B cell (primary cell): ENCODE measurements at places on chromosomes 1 and 21.

GRCh38 chr1:245901565-245901964, 605.5 kb downstream of the SMYD3 start:
- DNase-seq, result no peak

DNA sequence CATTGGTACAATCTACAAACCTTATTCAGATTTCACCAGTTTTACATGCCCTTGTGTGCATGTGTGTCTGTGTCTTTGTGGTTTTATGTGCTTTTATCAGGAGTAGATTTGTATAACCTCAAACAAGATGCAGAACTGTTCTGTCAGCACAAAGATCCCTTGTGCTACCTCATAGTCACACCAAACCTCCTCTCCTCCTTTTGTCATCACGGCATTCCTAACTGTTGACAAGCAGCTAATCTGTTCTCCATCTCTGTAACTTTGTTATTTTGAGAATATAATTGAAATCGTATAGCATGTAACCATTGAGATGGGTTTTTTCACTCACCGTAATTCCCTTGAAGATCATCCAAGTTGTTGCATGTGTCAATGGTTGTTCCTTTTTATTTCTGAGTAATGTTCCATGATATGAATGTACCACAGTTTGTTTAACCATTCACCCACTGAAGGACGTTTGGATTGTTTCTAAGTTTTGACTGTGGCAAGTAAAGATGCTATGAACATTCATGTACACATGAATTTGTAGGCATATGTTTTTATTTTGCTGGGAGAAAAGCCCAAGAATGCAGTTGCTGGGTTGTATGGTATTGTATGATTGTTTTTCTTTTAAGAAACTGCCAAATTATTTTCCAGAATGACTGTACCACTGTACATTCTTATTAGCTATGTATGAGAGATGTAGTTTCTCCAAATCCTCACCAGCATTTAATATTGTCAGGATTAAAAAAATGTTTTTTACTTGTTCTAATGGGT, 78.1 kb upstream of the B3GALT2 start:
- no peak for DNase-seq

DNA sequence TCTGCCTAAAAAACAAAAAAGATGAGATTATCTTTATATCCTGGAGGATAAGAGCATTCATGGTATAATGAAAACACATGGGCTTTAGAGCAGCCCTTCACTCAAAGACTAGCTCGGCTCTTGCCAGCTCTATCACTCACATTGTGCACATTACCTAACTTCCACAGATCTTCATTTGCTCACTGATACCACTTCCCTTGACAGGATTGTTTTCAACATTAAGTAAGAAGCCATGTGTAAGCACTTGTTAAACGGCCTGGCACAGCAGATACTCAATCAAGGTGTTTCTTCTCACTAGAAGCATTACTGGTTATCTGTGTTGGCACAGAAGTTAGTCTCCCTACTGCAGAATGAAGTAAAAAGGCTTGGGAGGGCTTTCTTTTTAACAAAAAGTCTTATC, 18.7 kb downstream of the LPGAT1 start:
- DNase-seq, result no peak

DNA sequence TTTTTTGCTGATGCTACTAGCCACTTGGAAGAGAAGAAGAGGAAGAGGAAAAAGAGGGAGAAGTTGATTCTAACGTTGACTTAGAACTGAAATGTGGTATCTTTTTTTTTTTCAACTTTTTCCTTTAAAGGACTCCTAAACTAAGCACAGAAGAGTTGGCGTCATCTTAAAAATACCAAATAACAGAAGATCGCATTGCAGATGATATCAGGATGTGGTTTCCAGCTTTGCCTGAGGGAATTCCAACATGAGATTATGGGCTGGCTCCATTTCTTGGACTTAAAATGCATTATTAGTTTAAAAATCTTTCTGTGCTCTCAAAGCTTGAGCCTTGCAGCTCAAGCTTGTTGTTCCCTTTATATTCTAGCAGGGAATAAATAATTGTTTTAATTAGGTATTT, 29.8 kb downstream of the WDR3 start:
- DNase-seq, result no peak

DNA sequence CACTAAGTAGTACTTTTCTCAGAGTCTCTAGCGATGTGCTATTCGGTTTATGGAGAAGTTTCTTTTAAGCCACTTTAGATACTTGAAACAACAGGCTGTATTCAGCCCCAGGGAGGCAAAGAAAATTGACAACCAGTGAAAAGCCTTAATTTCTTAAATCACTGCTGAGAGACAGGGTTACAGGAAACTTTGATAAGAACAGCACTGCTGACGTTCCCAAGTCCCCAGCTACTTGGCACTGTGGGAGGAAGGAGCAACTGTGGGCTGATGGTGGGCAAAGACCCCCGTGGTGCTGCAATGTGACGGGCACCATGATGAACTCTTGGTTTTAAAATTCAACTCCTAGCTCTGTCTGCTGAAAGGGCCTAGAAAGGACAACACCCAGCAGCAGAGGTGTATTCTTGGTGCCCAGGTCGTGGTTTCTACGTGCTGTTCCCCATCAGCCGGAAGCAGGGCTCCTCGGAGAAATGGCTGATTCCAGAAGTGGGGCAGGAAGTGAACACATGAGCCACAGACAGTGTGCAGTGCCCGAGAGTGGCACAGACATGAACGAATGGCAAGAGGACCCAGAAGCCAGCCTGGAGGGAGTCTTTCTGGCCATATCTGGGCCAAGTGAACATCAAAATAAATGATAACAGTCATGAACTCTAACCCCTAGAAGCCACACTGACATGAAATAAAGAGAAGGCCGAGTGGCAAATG, 5.3 kb downstream of the PTTG1IP start:
- DNase-seq, result no peak

DNA sequence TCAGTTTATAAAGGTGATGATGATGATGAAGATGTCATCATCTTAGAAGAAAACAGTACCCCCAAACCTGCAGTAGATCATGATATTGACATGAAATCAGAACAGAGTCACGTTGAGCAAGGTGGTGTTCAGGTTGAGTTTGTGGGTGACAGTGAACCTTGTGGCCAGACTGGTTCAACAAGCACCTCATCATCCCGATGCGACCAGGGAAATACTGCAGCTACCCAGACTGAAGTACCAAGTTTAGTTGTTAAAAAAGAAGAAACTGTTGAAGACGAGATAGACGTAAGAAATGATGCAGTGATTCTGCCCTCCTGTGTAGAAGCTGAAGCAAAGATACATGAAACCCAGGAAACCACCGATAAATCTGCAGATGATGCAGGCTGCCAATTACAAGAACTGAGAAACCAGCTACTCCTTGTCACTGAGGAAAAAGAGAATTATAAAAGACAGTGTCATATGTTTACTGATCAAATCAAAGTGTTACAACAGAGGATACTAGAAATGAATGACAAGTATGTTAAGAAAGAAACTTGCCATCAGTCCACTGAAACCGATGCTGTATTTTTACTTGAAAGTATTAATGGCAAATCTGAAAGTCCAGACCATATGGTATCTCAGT, 16.0 kb upstream of the CHAF1B start:
- DNase-seq, result no peak

DNA sequence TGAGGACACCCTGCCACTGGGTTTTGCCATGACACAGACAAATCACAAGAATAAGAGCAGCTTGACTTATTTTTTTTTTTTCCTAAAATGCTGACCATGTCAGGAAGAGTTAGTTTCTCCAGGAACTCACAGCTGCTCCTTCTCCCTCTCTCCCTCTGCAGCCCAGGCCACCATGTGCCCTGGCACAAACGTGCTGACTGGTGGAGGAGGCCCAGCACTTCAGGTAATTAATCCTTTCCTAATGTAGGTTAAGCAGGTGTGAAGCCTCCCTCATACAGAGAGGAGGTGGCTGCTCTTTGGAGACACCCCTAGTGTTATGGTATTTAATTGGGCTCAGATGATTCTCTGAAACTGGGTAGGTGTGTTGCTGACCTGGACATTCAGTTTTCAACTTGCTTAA, 129.8 kb upstream of the USH2A start:
- no peak for DNase-seq

DNA sequence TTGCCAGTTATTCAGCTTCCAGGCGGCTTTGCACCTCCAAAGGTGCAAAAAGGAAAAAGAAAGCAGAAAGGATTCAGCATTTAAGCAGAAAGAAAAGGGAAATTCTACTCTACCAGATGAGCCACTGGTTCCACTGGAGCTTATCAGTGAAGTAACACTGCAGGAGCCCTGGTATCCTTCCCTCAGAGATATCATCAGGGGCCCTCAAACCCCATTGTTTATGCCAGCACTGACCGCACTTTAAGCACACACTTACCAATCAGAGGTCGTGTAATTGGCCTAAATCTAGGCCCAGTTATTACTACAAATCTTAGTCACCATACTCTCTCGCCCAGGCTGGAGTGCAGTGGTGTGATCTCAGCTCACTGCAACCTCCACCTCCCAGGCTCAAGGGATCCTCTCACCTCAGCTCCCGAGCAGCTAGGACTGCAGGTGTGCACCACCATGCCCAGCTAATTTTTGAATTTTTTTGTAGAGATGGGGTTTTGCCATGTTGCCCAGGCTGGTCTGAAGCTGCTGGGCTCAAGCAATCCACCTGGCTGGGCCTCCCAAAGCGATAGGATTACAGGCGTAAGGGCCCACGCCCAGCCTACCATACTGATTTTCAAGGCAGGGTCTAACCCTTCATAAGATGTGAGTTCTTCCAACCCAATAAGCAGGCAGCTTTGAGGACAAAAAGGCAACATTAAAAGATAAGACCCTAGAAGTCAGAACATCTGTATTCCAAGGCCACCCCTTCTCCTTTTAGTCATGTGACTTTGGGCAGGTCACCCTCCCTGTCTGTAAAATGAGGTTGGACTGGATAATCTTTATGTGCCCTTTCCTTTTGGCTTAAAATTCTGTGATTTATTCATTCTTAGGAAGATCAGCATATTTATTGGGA, 125.3 kb downstream of the SYT2 start:
- no peak for DNase-seq

- no peak for DNase-seq
These were observed 940.1 kb upstream of the TMPRSS15 start for GRCh38 chr21:19343711-19344110.

DNA sequence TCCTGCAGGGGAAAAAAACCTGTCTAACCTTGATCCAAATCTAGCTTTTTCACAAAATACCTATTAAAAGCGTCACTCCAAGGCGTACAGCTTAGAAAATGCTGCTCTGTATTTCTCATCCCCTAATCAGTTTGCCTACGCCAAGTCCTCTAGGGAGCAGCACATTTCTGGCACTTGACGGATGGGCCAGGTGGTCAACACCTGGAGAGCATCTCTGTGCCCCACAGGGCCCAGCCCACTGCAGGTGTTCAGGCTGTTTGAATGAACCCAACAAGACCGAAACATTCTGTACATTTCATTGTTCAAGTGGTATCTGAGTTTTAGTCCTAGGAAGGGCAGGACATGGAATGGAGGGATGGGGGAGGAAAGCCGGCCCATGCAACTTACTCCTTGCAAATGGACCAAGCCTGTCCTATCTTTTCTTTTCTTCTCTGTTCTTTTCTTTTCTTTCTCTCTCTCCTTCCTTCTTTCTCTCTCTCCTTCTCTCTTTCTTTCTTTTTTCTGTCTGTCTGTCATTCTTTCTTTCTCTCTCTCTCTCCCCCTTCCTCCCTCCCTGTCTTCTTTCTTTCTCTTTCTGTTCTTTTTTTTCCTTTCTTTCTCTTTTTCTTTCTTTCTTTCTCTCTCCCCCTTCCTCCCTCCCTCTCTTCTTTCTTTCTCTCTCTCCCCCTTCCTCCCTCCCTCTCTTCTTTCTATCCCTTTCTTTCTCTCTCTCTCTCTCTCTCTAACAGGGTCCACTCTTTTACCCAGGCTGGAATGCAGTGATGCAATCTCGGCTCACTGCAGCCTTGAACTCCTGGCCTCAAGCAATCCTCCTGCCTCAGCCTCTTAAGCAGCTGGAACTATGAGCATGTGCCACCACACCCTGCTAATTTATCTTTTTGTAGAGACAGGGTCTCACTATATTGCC, 29.1 kb downstream of the IGFN1 start:
- DNase-seq, result no peak

DNA sequence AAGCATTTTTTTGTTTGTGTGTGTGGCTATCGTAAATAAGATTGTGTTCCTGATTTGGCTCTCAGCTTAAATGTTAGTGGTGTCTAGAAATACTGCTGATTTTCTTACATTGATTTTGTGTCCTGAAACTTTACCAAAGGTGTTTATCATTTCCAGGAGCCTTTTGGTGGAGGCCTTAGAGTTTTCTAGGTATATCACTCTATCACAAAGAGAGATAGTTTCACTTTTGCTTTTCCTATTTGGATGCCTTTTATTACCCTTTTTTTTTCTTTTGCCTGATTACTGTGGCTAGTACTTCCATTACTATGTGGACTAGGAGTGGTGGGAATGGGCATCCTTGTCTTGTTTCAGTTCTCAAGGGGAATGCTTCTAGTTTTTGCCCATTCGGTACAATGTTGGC, 109.6 kb downstream of the S1PR1 start:
- DNase-seq, result no peak

DNA sequence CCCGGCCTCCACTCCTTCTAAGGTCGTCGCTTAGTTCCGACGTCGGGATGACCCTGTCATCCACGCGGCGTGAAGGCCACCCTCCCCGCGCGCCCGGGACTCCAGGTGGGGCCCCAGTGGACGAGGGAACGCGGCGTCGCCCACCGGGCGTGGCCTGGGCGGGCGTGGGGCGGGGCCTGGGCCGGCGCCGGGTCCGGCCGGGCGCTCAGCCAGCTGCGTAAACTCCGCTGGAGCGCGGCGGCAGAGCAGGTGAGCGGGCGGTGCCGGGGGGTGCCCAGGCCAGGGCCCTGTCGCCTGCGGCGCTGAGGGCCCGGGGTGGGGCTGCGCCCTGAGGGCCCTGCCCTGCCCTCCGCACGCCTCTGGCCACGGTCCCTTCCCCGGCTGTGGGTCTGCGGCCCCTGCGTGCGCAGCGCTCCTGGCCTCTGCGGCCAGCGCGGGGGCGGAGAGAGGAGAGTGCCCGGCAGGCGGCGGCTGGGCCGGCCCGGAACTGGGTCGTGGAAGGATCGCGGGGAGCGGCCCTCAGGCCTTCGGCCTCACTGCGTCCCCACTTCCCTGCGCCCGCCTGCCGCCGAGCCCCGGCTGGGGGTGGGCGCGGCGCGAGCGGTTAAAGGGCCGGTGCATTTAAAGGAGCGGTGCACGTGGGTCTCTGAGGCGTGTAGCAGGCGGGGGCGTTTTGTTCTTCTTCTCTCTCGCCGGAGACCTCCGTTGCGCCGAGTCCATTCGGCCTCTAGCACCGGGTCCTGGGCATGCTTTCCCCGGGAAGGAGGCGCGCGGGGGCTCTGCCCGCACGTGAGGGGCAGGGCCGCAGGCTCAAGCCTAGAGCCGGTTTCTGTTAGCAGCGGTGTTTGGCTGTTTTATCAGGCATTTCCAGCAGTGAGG, at the start of gene PSEN2:
Gene PSEN2, plus strand, starts transcription at position 216 of the 879 bp plus-strand sequence. CDS start 11,292 bp downstream, outside the sequence.
- DNase-seq, result peak; percentile 76

DNA sequence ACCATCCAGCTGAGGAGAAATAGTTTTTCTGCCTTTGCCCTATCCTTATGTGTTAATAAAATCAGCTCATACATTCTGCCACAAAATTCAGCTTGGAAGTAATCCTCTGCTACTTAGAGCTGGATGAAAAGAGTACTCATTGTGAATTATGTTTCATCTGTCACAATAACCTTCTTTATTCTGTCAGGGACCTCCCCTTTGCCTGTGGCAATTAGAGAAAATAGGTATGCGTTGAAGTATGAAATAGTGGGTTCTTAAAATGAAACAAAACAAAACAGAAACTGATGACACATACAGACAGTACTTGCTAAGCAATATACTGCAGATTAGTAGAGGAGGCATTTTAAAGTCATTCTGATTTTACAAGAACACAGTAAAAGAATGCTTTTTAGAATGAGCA, 578.5 kb downstream of the USP25 start:
- no peak for DNase-seq
